ENCODE measurements at places on chromosomes 2 and 18.

- no peak for DNase-seq
Measured at GRCh38 chr18:23969664-23970063, 44.9 kb upstream of the TTC39C start.

- no peak for DNase-seq
Measured at GRCh38 chr18:39500306-39500705, 1934.7 kb upstream of the CELF4 start.

GRCh38 chr18:32300914-32301313 is 111.1 kb downstream of the MEP1B start:
- DNase-seq = no peak

GRCh38 chr2:197997083-197997541 is 192.7 kb downstream of the PLCL1 start:
- no peak for DNase-seq

DNA sequence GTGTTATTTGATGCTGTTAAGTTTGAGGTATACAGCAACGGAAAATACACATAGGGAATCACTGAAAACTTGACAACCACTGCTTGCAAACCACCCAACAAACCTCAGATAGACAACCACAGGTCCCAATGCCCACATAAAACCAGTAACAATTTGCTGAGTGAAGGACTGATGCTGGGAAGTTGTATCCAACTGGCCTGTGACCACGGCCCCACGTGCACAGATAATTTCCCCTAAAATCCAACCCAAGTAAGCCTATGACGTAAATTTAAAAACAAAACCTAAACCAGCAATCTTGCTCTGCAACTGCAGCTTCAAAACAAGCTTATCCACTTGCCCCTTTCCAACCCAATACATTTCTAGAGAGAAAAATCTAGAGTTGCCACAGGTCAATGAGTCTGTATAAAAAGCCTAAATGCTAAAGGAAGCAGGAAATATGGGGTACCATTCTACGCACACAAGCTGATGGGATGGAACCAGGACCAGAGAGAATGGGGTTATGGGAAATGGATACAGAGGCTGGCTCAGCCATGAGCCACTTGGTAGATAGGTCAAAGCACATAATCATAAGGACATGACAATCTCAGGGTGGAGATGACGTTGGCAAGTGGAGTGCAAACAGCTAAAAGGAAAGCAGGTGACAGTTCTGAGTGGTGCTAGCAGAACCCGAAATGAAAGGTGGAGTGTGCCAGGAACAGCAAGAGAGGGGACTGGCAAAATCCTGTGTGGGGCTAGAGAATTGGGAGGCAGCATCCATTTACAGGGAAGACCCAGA is 27.8 kb upstream of the CREB1 start:
- no peak for DNase-seq

DNA sequence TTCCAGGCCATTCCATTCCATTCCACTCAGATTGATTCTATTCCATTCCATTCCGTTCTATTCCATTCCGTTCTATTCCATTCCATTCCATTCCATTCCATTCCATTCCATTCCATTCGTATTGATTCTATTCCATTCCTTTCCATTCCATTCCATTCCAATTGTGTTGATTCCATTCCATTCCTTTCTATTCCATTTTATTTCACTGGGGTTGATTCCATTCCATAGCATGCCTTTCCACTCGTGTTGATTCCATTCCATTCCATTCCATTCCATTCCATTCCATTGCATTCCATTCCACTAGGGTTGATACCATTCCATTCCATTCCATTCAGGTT is 1142.3 kb downstream of the RPIA start:
- DNase-seq = peak; percentile 40

DNA sequence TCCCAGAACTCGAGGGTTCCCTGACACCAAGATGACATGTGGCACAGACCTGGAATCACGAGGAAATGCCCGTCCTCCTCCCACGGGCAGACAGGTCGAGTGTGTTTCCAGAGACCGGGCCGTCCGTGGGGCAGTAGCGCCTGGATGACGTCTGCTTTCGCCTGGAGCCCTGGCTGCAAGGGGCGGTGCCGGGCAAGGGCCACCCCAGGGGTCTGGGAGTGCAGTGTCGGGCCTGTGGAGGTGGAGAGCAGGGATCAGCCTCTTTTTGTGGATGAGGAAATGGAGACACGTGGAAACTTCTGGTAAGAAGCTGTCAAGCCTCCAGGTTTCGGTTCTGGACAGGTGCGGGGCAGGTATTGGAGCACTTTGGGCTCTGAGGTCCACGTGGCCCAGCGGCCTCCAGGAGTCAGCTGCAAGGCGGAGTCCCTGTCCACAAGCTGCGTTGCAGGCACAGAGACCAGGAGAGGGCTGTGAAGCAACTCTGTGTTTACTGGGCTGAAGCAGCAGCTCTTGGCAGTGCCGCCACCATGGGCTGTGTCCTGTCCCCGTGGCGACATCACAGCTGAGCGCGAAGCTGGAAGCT is 25.6 kb downstream of the NFATC1 start:
- no peak for DNase-seq

DNA sequence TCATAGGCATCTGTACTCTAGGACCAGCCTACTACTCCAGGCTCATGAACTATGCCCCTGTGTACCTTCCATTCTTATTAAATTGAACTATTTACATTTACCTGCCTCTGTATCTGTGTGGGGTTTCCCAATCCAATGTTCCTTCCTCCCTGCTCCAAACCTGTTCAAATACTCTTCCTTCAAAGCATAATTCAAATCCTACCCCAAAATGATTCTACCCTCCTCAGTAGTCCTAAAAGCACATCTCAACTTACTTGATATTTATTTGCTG is 3.8 kb downstream of the MEMO1 start:
- DNase-seq = no peak

DNA sequence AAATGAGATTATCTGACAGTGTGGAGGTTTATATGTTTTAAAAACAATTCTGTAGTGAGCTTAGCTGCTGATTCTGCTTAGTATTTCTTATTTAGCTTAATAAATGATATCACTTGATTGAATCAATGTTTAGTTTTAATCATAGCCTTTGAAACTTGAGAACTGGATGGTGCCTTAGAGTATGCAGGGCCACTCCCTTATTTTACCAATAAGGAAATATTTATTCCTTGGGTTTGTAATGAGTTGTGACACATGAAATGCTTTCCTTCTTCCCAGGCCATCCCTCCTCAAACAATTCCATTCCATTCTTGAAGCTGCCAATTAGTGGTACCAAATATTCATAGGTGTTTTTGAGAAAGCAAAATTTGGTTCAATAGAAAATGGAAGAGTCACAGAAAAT is 183.8 kb upstream of the DCC start:
- no peak for DNase-seq

- DNase-seq = no peak
Measured at GRCh38 chr2:114609203-114609602, 166.8 kb downstream of the DPP10 start.

DNA sequence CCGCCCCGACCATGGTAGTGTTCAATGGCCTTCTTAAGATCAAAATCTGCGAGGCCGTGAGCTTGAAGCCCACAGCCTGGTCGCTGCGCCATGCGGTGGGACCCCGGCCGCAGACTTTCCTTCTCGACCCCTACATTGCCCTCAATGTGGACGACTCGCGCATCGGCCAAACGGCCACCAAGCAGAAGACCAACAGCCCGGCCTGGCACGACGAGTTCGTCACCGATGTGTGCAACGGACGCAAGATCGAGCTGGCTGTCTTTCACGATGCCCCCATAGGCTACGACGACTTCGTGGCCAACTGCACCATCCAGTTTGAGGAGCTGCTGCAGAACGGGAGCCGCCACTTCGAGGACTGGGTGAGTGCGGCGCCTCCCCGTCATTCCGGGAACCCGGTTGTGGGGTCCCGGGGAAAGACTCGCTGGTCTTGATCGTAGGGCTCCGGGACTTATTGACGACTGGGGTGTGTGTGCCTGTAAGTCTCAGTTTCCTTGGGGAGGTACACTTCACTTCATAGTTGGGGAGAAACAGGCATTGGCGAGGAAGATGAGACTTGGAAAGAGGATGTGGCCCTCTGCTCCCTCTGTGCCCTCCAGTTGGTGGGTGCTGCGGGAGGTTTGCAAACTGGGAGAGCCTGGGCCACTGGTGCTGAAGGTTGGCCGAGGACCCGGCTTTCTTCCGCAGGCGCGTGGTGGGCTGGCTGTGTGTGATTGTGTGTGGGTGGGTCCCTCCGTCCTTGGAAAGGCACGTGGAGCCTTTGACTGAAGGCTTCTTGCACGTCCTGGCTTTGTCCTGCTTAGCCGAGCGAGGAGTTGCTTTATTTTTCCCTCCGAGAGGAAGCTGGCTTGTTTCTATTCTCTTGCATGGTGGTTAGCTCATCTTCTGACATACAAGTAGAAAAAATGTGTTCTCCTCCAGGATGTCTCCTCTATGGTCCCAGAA is 886 bp downstream of the PRKCE start:
- DNase-seq = peak; percentile 49

DNA sequence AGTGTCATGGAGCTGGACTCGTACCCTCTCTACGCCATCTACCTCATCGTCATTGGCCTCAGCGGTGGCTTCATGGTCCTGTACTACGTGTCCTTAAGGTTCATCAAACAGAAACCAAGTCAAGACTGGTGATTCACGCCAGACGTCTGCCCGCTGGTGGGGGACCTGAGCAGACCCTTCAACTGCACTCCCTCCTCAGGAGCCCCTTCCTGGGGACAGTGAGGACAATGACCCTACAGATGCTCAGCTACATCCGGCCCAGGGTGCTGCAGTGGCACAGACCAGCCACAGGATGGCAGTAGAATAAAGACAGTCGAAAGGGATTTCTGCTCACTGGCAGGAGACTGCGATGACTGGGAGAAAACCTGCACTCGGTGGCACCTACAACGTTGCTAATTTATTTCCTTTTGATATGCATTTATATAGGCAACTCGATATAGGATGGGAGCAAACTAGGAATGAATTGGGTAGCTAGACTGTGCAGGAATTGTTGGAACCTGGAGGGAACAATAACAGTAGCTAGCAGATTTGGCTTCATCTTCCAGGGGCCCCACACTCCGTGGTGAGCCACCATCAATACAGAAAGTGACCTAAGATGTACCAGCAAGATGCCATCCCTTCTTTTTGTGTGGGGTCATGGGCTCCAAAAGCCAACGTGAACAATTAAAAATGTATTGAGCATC is 39.2 kb downstream of the ABCG8 start:
- DNase-seq = peak; percentile 66

GRCh38 chr2:73749314-73749713 is 12.2 kb upstream of the TPRKB start:
- no peak for DNase-seq

- DNase-seq = no peak
Measured at GRCh38 chr2:162686336-162686735, 152.2 kb downstream of the KCNH7 start.

GRCh38 chr2:25085761-25086560 is 44.1 kb downstream of the EFR3B start:
- DNase-seq = no peak

- DNase-seq = no peak
Measured at GRCh38 chr2:219961947-219962498, 334.6 kb downstream of the SLC4A3 start.

All from common myeloid progenitor, CD34-positive (primary cell).